Globus pallidus (tissue), 1 donor: ENCODE measurements at places on chromosomes 11 and 22.
A peak's percentile ranks its signal among the peaks of the same experiment; 100 is the strongest.

DNA sequence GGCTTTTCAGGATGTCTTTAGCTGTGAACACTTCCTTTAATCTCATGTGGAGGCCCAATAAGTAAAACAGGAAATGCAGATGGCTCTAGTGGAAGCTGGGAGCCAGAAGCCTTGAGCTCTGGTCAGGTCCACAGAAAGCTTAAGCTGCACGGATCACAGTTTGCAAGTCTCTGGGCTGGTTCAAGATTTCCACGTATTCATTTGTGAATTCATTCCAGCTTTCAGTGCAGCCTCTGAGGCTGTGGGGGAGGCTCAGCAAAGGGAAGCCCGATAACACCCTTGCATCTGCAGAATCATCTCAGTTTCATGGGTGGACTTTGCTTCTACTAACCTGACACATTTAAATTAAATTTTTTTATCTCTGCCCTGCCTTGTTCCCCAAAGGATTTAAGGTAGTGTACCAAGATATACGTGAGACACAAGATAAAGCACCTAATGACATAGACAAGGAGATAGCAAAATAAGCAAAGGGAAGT is 65.6 kb downstream of the ISX start:
- DNase-seq = no peak

GRCh38 chr22:31540966-31541365 is 44.6 kb downstream of the SFI1 start:
- DNase-seq = no peak

- no peak for DNase-seq
These were observed 70.4 kb downstream of the TRMU start for GRCh38 chr22:46405901-46406300.

- no peak for DNase-seq
These were observed 14.5 kb downstream of the DGCR2 start for GRCh38 chr22:19107730-19108074.

DNA sequence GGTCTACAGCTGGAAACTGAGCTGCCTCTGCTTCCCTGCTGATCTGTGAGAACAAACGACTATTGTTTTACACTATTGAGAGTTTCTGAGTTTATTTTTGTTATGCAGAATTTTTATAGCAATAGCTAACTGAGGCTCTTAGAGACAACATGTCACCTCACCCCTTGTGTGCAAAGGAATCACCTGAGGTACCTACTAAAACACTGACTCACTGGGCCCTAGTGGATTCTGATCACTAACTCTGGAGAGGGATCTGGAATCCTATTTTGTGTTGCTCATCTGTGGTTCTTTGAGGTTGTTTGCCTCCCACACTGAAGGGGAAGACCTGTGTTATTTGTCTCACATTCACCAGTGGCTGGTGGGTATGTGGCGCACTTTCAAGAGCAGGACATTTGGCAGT is 13.4 kb upstream of the B3GAT1 start:
- peak; percentile 57 for DNase-seq

DNA sequence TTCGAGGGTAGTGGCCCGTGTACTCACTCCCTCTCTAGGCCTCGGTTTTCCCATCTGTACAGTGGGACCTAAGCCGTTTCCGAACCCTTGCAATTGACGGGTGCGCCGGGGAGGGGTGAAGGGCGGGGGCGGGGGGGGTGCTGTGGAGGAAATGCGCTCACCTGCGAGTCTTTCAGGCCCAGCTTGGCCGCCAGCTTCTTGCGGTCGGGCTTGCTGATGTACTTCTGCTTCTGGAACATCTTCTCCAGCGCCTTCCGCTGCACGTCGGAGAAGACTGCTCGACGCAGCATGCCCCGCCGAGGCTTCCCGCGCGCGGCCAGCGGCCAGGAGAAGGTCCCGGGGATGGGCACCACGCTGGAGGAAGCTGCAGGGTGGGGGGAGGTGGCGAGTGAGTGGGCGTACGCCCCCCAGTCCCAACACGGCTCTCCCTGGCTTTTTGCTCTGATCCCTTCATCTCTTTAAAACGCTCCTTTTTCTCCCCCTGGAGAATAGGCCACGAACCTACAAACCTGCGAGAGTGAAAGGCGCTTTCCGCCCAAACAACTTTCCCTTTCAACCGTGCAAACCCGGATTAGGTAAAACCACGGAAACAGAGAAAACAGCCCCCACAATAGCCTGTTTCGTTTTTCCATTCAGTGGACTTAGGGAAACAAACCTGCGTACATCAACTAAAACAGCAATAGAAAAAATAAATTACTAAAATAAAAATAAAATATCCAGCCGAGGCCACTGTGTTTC is 3.2 kb downstream of the DBX1 start:
- no peak for DNase-seq

- no peak for DNase-seq
These were observed 124.4 kb upstream of the SLC5A12 start for GRCh38 chr11:26846227-26846626.

GRCh38 chr11:16605894-16606783 is 132.3 kb upstream of the C11orf58 start:
- peak; percentile 87 for DNase-seq

- DNase-seq = no peak
These were observed 7.9 kb upstream of the NELL1 start for GRCh38 chr11:20661445-20661844.

DNA sequence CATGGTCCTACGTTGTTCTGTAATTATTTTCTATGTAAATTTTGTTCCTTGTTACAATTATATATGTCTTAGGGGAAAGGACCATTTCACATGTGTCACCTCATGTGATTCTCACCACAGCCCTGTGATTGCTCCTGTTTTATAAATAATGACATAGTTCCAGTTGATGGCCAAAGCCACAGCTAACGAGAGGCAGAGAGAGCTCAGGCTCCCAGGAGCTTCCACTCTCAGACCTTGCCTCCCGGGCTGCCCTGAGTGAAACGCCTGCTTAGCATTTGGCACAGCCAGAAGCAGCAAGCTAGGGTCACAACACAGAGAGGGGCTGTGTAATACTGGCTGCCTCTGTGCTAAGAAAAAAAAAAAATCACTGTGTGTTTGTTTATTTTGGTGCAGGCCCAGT is 5.9 kb downstream of the TMEM121B start:
- DNase-seq = no peak

DNA sequence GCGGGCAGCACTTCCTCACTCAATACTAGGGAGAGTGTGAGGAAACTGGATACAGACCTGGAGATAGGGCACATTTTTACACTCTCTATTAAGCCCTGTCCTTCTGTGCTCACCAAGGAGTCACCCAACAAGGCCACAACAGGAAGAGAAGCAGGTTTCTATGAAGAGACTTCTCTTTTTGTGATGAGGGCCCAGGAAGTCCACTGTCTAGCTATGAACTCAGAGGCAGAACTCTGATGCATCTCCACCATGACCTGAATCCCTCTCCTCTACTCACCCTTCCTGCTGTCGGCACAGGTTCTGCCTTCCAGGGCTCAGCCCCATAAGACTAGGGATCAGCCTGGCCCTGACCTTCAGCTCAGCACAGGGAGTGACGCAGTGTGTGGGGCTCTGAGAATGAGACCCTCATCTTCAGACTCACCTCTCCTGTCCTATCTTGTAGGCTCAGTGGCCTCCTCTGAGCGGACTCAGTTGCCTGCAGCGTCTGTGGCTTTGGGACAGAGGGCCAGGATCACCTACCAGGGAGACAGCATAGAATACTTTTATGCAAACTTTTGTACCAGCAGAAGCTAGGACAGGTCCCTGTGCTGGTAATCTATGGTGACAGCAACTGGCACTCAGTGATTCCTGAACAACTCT is 49.3 kb upstream of the IGLL5 start:
- DNase-seq = no peak

GRCh38 chr22:38570779-38571364 is 889 bp upstream of the DMC1 start:
- peak; percentile 57 for DNase-seq

DNA sequence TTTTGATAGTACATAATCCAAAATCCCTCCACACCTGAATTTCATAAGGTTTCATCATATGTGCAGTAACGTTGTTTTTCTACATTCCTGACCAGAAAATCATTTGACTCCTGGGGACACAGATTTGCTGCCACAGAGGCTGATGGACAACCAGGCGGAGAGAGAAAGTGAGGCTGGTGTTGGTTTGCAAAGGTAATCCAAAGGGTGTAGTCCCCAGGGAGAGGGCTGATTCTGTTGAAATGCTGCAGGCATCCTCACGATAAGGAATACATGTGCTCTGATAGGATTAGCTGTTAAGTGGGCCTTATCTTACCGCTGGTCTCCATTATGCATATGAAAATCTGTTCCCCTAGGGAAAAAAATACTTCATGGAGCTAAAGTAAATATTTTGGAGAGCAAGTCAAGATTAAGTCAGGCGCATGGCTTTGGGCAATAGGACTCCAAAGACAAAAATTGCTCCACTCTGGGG is 8.1 kb downstream of the APOL6 start:
- DNase-seq = no peak

GRCh38 chr11:76501526-76502202 is 56.8 kb downstream of the EMSY start:
- no peak for DNase-seq

GRCh38 chr22:19961868-19962245 is 20.2 kb upstream of the TXNRD2 start:
- DNase-seq = no peak

DNA sequence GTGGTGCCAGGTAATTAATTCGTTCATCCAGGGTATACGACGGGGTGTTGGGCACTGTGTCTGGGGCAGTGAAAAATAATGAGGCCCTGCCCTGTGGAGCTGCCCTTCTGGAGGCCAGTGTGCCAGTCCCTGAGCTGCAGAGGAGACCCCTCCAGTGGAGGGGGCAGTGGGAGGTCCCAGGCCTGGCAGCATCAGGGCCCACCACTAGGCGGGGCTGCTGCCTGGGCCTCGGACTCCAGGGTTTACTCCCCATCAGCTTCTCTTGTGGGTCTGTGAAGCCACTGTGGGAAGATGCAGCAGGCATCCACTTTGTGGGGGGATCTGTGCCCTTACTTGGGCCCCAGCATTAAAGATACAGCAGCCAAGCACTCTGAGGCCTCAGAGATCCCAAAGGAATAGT is 17.4 kb upstream of the TMPRSS6 start:
- no peak for DNase-seq

GRCh38 chr11:65555693-65556231 is 2.4 kb downstream of the LTBP3 start:
- DNase-seq = no peak

GRCh38 chr22:50444663-50445062 is 30.2 kb downstream of the SBF1 start:
- no peak for DNase-seq

DNA sequence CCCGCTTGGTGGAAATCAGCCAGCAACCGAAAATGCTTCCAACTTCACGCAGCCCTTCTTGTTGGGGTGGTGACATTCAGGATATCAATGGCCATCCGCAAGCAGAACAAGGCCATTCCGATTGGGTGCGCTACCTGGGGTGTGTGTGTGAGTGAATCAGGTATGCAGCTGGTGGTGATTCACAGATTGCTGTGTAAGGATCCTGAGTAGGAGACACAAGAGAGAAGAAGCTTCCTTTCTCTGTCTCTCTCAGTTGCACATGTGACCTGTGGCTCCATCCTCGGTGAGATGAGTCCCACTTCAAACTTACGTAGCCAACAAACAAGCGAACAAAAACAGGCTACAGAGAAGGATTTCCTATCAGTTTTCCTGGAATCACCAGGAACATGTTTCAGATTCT is 9.6 kb upstream of the TMEM184B start:
- DNase-seq = no peak

DNA sequence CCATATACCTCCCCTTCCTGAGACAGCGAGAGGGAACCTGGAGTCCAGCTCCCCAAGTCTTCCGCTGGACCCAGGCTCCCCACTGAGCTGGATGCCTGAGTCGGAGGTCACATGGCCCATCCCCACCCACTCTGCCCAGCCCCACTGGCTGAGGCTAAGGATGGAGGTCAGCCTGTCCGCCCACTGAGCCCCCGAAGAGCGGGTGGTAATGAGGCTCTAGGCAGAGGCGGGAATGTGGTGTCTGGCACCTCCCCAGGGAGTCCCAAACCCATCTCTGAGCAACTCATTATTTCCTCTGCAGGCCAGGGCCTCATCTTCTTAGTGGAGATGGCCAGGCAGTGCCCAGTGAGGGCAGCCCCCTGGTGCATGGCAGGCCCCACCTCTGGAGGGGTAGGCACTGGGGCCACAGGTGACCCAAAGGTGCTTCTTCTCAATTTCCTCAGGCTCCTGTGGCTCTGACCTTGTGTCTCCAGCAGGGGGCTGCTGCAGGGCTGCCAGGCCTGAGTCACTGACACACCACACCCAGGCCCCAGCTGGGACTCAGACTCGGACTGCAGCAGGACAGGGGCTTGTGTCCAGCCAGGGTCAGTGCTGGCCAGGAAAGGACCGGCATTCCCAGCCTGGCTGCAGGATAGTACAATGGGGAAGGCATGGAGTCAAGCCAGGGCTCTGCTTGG is 10.2 kb upstream of the PDE2A start:
- DNase-seq = no peak

- no peak for DNase-seq
These were observed 20.8 kb downstream of the IL10RA start for GRCh38 chr11:118007040-118007439.

DNA sequence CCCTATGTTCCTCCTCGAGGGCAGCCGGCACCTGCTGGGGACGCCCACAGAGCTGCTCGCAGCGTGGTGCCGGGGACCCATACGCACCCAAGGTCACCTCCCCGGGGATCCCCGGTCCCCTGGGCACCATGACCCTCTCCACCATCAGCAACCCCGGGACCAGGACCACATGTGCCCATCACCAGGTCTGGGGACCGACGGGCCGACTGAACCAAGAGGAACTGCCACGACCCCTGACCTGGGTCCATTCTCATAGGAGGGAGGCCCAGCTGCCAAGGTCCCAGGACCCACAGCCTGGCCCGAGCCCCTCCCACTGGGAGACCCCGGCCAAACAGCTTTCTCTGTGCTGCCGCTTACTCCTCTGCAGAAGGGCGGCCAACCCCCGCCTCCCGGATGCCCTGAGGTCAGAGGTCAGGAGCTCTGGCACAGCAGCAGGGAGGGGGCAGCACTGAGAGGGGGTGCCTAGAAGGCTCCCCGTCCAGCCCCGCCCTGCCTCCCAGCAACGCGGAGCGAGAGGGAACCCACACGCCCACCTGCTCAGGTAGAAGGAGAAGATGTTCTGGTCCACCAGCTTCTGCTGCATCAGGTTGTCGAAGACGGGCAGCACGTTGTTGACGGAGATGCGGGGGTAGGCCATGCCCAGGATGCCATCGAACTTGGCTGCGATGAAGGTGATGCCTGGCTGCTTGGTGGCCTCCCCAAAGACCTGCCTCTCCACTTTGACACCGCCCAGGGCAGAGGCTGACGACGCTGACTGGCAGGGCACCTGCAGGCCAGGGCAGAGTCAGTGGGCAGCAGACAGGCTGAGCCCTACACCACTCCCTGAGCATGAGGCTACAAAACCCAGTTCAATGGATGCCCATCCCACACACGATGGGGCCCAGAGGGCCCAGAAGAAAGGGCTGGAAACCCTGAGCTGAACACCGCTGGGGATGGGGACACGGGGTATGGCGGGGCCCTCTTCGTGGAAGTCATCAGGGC is 6.6 kb downstream of the CTSD start:
- no peak for DNase-seq

GRCh38 chr11:56522008-56522407 is 21.0 kb downstream of the OR5M11 start:
- no peak for DNase-seq

GRCh38 chr11:106706355-106706754 is 311.9 kb downstream of the GUCY1A2 start:
- no peak for DNase-seq
